ENCODE measurements at places on chromosomes 5 and 9. TPM values are rescaled to one million over a fixed set of nuclear protein-coding genes. Genes with fewer than 3 reads are reported as not detected.

The KCTD16 gene
- 3.4 TPM for total RNA-seq

The IRGM gene
- total RNA-seq: not detected

The CCL27 gene
- not detected for total RNA-seq

- H3K4me3 ChIP-seq: no peak overlapping the region
- no peak for DNase-seq
- H3K36me3 ChIP-seq: no peaks in the 10 kb centered on the region
- H3K27me3 ChIP-seq: no peaks in the 10 kb centered on the region
Observed at GRCh38 chr5:148808864-148809642, 17.4 kb upstream of the ADRB2 start.

- no peaks in the 10 kb centered on the region for H3K27me3 ChIP-seq
- H3K36me3 ChIP-seq: peaks cover 29% of the 10 kb centered on the region
- H3K27ac ChIP-seq: no peak overlapping the region
- no peak for DNase-seq
- H3K4me1 ChIP-seq: peaks cover 10% of the 10 kb centered on the region
- H3K4me3 ChIP-seq: no peak overlapping the region
Observed at GRCh38 chr5:176491101-176491502, 42.9 kb downstream of the FAF2 start.

- no peak for DNase-seq
Observed at GRCh38 chr5:176823869-176824412, 13.6 kb downstream of the UNC5A start.

Data from body of pancreas (tissue), 4 donors.